Substantia nigra (tissue), 51 donors: ENCODE measurements at places on chromosomes 5 and 9.

- DNase-seq, result no peak
These were observed 160.9 kb upstream of the SLC30A5 start for GRCh38 chr5:68932830-68933434.

DNA sequence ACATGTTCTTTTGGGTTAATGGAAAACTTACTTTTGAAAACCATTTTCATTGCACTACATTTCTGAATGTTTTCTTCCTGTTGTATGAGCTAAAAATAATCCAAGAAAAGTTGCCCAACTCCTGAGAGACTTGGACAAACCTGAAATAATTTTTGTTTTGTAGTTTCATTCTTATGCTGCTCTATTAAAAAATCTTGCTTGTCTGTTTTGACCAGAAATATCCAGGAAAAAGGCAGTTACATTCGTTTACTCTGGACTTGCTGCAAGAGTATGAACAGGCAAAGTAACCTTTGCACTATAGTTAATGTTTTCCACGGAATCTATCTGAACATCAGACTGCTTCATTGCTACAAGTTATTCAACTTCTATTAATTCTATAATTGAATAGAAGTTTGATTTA is 200.1 kb upstream of the DAB2 start:
- DNase-seq, result no peak

DNA sequence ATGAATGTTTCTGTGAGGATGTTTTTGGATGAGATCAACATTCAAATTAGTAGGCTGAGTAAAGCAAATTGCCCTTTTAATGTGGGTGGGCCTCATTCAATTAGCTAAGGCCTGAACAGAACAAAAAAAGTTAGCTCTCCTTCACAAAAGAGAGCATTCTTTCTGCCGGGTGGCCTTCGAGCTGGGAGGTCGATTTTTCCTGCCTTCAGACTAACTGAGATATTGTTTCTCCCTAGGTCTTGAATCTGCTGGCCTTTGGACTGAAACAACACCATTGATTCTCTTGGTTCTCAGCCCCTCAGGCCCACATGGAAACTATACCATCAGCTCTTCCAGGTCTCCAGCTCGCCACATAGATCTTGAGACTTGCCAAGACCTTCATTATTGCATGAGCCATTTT is 29.1 kb upstream of the FREM1 start:
- no peak for DNase-seq

- no peak for DNase-seq
These were observed 7.8 kb downstream of the LCP2 start for GRCh38 chr5:170289764-170290163.

GRCh38 chr9:121075251-121076036 is 689 bp downstream of the CNTRL start:
- DNase-seq, result no peak

DNA sequence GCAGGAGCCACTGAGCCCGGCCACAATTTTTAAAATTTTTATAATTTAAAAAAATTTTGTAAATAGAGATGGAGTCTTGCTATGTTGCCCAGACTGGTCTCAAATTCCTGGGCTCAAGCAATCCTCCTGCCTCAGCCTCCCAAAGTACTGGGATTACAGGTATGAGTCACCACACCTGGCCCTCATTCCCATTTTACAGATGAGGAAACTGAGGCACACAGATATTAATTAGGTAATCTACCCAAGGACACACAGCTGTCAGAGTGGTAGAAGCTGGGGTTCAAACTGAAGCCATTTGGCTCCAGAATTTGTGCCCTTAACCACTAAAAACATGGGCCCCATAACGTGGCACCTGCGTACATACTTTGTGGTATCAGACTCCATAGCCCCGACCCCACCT is 7.5 kb downstream of the TRUB2 start:
- DNase-seq, result no peak

DNA sequence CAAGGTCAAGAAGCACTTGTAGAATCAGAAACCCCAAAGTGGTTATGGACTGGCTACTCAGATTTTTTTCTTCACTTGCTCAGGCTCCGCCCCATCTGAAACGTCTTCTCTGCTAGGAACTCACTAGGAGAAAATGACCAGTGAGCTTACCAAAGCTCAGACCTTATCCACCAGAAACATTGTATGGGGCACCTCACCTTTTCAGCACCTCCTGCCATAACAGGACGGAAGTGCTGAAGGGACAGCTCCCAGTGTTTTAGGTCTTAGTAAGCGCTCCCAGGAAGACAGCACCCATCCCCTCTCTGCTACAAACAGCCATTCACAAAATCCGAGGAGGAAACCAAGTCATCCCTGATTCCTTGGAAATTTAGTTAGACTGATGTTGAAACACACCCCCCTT is 1.2 kb upstream of the GABRA1 start:
- DNase-seq, result no peak

GRCh38 chr5:97049175-97049574 is 93.2 kb downstream of the LIX1 start:
- no peak for DNase-seq

- no peak for DNase-seq
These were observed 7.3 kb downstream of the COL5A1 start for GRCh38 chr9:134648701-134649530.

DNA sequence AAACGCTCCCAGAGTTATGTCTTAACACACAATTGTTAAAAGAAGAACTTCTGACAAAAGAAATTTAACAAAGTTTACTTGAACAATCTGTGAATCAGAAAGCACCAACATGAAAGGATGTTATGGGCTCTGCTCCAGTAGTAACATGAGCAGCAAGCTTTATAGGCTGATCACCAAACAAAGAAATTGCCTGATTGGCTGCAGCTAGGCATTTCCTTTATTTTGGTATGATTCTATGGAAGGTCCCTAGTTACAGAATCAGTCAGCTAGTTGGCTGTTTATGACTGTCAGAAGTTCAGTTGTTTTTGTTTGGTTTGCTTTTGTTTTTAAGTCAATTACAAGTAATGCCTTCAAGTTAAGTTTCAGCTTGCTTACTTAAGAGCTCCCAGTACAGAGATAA is 102.4 kb upstream of the SMC2 start:
- no peak for DNase-seq

DNA sequence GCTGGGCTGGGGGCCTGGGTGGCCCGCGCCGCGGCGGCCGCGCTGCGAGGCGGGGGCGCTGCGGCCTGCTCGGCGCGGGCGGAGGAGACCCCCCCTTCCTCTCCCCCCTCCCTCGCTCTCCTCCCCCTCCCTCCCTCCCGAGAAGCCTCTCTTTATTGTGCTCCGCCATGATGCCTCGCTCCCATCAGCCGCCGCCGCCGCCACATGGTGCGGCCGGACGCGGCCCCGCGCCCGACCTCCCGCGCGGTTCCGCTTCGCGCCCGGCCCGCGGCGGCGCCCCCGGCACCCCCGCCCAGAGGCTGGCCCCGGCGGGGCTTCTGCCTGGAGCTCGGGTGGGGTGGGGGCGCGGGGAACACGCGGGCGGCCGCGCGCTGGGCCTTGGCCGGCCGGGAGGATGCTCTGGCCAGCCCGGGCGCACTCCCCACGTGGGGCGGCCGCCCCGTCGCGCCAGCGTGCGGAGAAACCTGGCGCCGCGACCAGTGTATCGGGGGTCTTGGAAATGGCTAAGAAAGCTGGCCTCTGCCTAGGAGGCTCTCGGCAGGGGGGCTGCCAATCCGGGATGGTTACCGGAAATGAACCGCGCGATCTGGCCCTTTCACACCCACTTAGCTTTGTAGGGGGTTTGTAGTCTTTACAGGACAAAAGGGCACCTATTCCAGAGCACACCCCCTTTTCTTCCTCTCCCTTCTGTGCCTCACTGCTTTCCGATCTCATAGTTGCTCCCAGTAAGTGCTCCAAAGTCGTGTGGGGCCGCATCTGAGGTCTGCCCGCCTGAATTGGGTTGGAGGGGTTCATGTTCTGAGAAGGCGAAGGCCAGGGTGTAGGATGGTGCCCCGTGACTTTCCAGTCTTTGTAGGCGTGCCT is 1.0 kb downstream of the SET start:
- DNase-seq, result peak; percentile 55

GRCh38 chr5:2639425-2639824 is 112.1 kb downstream of the IRX2 start:
- no peak for DNase-seq

DNA sequence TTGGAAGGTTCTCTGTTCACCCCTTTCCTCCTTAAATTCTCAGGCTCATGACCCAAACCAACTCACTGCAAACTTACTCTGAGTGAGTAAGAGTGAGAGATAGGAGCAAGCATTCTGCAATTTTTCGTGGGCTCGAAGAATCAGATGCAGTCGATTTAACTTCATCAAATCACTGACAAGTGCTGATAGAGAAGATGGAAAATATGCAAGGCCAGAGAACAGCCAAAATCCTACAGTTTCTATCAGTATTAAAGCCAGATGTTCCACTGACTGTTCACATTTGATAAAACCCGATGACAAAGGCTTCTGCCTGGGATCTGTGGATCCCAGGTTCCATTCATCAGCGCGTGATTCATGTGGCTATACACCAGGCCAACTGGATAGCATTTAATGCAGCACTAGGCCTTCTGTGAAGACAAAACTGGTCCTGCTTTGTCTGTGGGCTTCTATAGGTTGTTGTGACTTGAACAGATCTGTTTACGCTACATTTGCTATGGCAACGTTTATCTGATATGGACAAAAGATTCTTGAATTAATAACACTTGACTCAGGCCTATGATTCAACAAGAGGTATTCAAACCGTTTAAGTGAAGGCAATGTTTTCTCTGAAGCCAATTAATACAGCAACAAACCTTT is 251.2 kb downstream of the NFIB start:
- no peak for DNase-seq

- no peak for DNase-seq
These were observed 1.9 kb downstream of the LRRC26 start for GRCh38 chr9:137167747-137168572.

DNA sequence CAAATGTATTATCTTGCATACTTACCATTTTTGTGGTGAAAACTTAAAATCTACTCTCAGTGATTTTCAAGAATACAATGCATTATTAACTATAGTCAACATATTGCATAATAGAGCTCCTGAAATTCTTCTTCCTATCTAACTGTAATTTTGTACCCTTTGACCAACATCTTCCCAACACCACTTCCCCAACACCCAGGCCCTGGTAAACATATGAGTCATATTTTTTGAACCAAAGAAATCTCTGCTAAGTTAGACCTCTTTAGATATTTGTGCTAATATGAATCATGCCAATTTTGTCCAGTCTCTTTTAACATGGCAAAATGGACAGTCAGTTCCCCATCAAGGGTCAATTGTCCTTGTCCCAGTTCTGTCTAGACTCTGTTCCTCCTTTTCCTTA is 18.5 kb upstream of the RGS7BP start:
- no peak for DNase-seq

GRCh38 chr5:157506066-157506590 is 46.1 kb downstream of the NIPAL4 start:
- no peak for DNase-seq

- no peak for DNase-seq
These were observed 104.0 kb downstream of the GDNF start for GRCh38 chr5:37735649-37736347.
